ENCODE measurements at places on chromosomes 5 and 9.
A peak's percentile ranks its signal among the peaks of the same experiment; 100 is the strongest.

GRCh38 chr5:170296036-170296934 is 1.3 kb downstream of the LCP2 start:
- DNase-seq, result no peak

- DNase-seq, result no peak
These were observed 300.2 kb upstream of the PANK3 start for GRCh38 chr5:168879331-168879730.

GRCh38 chr5:171961117-171961516 is 45.3 kb downstream of the FBXW11 start:
- no peak for DNase-seq

DNA sequence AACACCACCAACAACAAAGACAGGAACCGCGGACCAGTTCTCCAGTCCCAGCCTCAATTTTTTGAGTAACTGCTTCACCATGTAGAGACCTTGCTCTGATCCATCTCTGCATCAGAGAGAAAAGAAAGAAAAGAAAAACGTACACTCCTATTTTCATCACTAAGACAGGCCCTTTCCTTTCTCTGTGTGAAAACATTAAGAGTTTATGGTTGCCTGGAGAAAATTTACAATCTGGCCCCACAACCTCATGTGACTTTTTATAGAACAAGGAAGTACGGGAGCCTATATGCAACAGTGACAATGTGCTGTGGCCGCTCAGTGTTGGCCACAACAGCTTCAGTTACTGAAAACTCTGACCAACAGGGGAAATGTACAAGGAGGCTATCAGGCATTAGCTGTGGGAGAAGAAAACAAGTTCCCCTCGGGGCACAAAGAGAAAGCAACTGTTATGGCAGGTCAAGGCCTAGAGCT is 272.9 kb upstream of the PTGER4 start:
- DNase-seq, result no peak

- DNase-seq, result peak; percentile 14
These were observed 620.0 kb upstream of the CCNG1 start for GRCh38 chr5:162817364-162817763.

DNA sequence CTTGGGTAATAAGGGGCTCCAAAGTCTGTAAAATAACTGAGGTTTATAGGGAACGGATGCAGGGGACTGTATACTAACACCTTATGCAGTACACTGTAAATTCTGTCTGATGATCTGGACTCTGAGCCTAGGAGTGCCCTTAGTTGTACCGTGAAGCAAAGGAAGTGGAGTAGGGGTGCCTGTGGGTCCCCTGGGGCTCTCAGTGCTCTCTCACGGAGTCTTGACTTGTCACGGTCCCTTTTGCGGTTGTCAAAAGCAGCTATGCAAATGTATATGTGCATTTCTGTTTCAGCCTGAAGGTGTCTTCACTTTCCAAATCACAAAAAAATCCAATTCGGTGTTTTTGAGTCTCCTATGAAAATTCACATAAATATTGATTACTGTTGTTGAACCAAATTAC is 17.8 kb downstream of the DMRT1 start:
- DNase-seq, result no peak

GRCh38 chr5:180370861-180371641 is 17.9 kb upstream of the GFPT2 start:
- DNase-seq, result no peak

- DNase-seq, result no peak
These were observed 10.4 kb downstream of the ENHO start for GRCh38 chr9:34512131-34513078.

DNA sequence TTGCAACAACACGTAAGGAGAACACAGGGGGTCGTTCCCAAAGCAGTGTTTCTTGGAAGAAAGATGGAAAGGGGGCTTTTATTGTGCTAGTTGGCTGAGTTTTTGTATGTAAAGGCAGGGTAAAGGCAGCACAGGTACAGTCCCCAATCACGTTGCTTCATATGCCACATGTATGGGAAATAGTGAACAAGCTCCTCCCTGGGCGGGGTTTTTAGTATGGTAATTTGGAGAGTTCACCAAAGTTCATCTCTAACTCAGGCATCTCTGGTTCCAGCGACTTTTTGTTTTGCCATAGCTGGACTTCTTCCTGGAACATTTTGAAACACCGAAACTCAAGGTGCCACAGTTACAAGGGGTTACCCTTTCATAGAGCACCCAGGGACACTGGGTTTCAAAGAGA is 133.9 kb downstream of the CAAP1 start:
- no peak for DNase-seq

DNA sequence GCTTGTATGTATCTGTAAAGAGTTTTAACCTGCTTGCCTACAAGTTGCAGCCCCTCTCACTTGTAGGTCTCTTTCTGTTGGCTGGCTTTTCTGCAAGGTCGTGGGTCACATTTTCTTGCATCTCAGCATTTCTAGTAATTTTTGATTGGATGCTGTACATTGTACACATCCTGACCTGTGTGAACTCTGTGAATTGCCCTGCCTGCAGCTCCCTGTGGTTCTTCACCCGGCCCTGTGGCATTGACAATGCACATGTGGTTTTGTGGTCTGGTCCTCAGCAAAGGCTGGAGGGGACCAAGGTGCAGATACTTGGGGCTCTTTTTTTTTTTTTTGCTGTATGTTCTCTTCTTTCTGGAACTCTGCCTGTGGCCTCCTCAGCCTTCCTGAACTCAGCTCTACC is 53.6 kb downstream of the WNK2 start:
- no peak for DNase-seq

- no peak for DNase-seq
These were observed 36.0 kb upstream of the GLIPR2 start for GRCh38 chr9:36100532-36100931.

- DNase-seq, result no peak
These were observed 176.7 kb upstream of the S1PR3 start for GRCh38 chr9:88814577-88814976.

GRCh38 chr9:16172796-16173195 is 620.0 kb downstream of the CCDC171 start:
- no peak for DNase-seq

- DNase-seq, result no peak
These were observed 177.7 kb downstream of the NR2F1-AS1 start for GRCh38 chr5:93403141-93403928.

- no peak for DNase-seq
These were observed 8.8 kb downstream of the HOMER1 start for GRCh38 chr5:79505138-79505537.

DNA sequence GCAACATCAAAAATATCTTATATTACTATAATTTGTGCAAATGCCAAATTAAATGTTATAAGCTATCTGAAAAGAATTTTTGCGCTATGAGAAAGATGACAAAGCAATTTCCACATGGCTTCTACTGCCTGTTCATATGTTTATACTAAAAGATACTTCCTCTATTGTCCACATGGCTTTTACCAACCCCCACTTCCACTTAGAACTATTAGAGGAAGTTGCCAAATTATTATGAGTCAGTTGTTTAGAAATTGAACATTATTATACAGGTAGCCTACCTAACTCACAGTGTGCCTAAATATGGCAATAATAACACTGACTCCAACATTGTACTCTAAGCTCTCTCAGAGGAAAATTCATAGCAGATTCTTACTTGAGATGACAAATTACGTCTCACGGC is 37.6 kb upstream of the SLC27A6 start:
- no peak for DNase-seq

- DNase-seq, result no peak
These were observed 29.8 kb upstream of the GZMA start for GRCh38 chr5:55072666-55073065.

DNA sequence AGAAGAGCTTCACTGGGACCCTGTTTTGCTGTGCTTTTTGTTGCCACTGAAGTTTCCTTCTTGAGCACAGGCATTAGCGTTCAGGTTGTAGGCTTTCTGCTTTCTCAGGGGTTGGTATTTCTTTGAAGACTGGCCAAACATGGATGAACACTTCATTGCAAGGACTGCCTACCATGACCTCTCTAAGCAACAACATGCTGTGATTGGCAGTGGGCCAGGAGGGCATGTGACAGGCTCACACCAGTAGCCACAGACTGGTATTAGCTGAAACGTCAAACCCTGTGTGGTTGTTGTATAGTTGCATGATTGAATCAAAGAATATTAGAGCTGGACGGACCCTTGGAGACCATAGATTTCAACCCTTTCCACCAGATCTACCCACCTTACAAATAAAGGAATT is 20.0 kb upstream of the MLANA start:
- no peak for DNase-seq

DNA sequence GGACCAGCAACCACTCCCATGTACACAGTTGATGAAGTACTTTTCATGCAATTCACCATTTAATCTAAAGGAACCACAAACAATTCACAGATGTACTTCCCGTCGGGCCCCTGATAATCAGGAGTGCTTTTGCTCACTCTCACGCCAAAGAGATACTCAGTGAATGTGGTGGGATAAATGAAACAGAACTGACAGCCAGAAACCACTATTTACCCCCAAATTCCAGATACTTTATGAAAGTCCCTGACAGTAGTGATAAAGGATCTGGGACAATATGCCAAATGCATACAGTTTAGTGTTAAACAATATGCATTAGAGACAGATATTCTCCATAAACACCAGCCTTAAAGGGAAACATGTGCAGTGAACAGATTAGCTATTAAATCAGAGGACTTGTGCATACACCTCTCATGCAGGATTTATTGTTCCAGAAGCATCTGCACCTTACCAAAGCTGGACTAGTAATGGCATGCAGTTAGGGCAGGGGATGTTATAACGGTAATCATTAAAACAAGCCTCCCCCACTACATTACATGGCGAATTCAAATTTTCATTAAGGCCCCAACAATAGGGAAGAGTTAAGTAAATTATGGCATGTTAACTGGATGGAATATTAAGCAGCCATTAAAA is 74.0 kb upstream of the SLC25A51 start:
- DNase-seq, result no peak

GRCh38 chr5:131795228-131795627 is 1.6 kb downstream of the FNIP1 start:
- peak; percentile 19 for DNase-seq

DNA sequence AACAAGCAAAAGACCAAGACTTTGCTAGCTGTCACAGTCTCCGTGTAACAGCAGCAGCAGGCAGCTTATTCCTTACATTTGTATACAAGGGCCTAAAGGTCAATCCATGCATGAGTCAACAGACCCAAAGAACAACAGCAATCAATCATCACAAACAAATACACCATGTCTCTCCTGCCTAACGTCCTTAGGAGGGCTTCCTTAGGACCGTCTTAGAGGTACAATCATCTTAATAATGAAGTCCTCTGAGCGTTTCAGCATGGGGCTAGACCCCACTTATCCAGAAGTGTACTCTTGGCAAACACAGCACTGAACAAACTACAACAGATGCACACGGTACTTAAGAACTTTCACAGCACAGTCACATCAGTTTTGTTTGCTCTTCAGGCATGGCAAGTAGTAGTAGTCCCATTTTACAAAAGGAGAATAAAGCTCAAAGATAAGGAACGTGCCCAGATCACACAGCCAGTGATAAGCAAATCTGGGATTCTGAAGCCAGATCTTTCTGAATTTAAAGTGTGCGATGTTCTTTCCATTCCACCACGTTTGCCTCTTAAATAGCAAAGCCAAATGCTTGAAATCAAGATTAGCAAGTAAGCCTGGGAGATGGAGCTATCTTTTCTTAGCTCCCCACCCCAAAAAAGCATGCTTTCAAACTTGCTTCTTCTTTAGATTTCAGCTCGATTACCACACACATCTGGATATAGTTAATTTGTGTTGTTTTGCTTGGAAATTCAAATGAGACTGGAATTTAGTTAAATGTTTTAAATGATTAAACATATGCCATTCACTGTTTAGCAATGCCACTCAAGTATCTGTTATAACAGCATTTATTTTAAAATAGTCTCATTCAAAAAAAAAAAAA is 24.2 kb downstream of the PSMB7 start:
- peak; percentile 31 for DNase-seq

DNA sequence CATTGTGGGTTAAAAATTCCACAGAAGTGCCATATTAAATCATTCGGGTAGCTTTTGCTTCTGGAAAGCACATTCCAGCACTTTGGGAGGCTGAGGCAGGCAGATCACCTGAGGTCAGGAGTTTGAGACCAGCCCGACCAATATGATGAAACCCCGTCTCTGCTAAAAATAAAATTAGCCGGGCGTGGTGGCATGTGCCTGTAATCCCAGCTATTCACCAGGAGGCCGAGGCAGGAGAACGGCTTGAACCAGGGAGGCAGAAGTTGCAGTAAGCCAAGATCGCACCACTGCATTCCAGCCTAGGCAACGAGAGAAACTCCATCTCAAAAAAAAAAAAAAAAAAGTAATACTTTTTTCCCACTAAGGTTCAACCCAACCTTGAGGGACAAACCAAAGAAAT is 189.8 kb downstream of the TSSK1B start:
- no peak for DNase-seq

GRCh38 chr5:43315682-43316081 is 2.5 kb upstream of the HMGCS1 start:
- no peak for DNase-seq
